ENCODE measurements at places on chromosomes 12 and 14.

DNA sequence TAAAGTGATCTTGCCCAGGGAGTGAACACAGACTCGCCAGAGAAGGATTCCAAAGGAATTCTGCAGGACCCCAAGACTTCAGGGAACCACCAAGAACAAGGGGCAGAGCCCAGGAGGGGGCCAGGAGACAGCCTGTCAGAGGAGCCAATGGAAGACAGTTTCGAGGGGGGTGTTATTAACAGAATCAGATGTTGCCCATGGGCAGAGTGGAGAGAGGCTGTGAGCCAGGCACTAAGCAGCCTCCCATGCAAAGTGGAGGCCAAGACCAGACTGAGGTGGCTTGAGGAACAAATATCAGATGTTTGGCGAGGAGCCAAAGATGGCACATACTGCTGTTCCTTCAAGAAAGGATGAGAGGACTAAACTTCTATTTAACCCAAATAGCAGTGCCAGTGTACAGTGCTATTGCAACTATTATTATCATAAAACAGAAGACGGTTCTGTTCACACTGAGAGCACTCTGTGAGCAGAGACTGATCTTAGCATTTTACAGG is 12.6 kb downstream of the APPL2 start:
- ATAC-seq: no peak
- no peaks in the 10 kb centered on the region for H3K27me3 ChIP-seq
- no peaks in the 10 kb centered on the region for H3K36me3 ChIP-seq
- no peaks in the 10 kb centered on the region for H3K4me1 ChIP-seq
- no peak overlapping the region for H3K4me3 ChIP-seq

- peaks cover 21% of the 10 kb centered on the region for H3K36me3 ChIP-seq
- H3K27me3 ChIP-seq: peaks cover 5% of the 10 kb centered on the region
- H3K4me3 ChIP-seq: no peak overlapping the region
- peak overlapping the region; percentile 26 for H3K27ac ChIP-seq
Measured at GRCh38 chr14:23294734-23295561, 7.7 kb downstream of the PPP1R3E start.

GRCh38 chr14:26598672-26599131 is 869 bp upstream of the NOVA1 start:
- H3K27me3 ChIP-seq: no peaks in the 10 kb centered on the region
- peak; percentile 2 for ATAC-seq

DNA sequence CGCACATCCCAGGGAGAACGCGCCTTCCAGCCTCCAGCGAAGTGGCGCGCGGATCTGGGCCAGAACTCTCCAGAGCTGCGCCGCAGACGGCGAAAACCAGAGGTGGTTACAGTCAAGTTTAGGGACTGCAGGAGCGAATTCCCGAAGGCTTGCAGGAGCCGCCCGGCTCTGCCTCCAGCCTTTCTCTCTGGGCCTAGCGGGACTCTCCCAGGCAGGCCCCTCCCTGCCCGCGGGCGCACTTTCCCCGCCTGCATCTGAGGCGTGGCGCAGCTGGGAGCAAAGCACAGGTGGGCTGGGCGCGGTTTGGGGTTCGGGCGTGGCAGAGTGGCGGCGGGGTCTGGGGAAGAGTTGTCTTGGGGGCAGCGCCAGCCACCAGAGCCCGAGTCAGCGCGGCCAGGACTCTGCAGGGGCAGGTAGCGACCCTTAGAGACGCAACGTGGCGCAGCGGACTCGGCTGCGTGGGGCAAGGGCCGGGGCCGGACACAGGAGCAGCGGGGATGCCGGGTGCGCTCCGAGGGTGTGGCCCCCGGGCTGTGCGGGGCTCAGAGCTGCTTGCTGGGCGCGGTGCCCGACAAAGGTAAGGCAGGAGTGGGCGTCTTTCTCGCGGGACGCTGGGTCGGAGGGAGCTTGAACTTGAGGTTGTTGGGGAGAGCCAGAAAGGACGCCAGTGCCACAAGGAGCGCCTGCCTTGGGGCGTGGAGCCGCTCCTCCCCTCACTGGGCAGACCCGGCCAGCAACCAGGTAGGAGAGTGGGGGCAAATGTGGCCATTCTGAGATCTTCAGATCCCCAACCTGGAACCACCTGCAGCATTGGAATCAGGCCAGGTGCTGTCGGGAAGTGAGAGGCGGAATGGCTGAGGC is 1126.0 kb downstream of the AACS start:
- H3K36me3 ChIP-seq: no peaks in the 10 kb centered on the region
- peaks cover 52% of the 10 kb centered on the region for H3K27me3 ChIP-seq
- no peak overlapping the region for H3K27ac ChIP-seq
- peak overlapping the region; percentile 26 for H3K4me3 ChIP-seq
- no peaks in the 10 kb centered on the region for H3K4me1 ChIP-seq

DNA sequence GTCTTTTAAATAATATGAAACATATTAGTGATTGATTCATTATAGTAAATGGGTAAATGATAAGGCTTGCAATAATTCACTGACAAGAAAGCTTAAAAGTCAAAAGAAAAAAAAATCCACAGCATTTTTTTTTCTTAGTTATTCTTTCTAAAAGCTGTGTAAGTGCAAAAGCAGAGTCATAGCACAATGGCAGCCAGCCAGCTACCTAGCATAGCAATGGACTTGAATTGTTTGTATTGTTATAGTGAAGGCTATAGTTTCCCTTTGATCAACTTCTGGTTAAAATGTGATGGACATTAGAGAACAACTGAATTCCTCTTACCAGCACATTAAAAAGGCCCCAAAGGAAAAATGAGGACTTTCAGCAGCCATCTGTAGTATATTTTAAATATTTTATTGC is 232.1 kb downstream of the NAV3 start:
- H3K4me3 ChIP-seq: no peak overlapping the region
- no peak for ATAC-seq

All from gastroesophageal sphincter (tissue), 4 donors.